Esophagus mucosa (tissue), 1 donor: ENCODE measurements at places on chromosomes 16 and 17. TPM values are rescaled to one million over a fixed set of nuclear protein-coding genes. Genes with fewer than 3 reads are reported as not detected.

Gene CMTM1
- total RNA-seq = 0.60 TPM

Gene EFNB3
- total RNA-seq = 1.6 TPM

Gene MYH8
- total RNA-seq = not detected

Gene ERN2
- 0.36 TPM for total RNA-seq

Gene SLC52A1
- 0.68 TPM for total RNA-seq

Gene NPIPB6
- 1.00 TPM for total RNA-seq

Gene CD19
- total RNA-seq = 0.40 TPM

Gene CCDC40
- 0.72 TPM for total RNA-seq

Gene NKD1
- 1.9 TPM for total RNA-seq

Gene AOC3
- total RNA-seq = 5.7 TPM

Gene YBX2
- 0.96 TPM for total RNA-seq

Gene NXPH3
- 0.16 TPM for total RNA-seq

Gene TOP2A
- total RNA-seq = 56.1 TPM

Gene ITGAX
- 1.9 TPM for total RNA-seq

Gene CRHR1
- 0.40 TPM for total RNA-seq

Gene EVPLL
- 5.3 TPM for total RNA-seq

Gene GNAO1
- 0.64 TPM for total RNA-seq

Gene CA5A
- not detected for total RNA-seq

Gene BRICD5
- 0.36 TPM for total RNA-seq

Gene GPR139
- not detected for total RNA-seq

Gene HOXB13
- total RNA-seq = not detected

Gene ZNF597
- 1.00 TPM for total RNA-seq
